ENCODE measurements at places on chromosomes 4 and X.

DNA sequence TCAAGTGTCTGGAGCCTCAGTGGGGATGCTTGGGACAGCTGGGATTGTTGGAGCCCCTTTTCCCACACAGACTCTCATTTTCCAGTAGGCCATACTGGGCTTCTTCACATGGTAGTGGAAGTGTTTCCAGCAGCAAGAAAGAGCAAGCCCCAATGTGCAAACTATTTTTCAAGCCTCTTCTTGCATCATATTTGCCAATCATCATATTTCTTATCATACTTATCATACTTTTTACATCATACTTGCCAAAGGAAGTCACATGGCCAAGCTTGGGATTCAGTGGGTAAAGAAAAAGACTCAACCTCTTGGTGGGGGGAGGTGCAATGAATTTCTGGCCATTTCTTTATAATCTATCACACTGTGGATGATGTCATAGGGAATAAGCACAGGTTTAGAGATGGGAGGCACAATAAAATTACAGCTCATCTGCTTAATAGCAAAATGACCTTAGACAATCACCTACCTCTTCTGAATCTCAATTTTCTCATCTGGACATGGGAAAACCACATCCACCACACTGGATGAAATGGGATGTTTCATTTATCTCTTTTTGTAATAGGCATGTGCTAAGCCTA, 174.2 kb downstream of the MID1IP1 start:
- DNase-seq: no peak

DNA sequence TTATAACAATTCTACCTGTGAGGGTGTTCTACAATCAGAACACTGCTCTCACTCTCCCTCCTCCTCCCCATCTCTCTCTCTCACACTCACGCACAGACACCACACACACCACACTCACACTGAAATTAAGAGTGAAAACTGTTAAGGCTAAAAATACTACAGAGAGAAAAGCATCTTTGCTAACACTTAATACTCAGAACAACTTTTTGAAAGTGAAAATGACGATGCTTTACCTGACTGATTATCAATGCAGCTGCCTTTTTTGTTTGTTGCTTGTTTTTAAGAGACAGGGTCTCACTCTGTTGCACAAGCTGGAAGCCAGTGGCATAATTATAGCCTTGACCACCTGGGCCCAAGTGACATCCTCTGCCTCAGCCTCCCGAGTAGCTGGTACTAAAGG, 222.4 kb downstream of the APBB2 start:
- DNase-seq: no peak

- no peak for DNase-seq
Measured at GRCh38 chr4:128670513-128670912, 139.0 kb upstream of the JADE1 start.

GRCh38 chr4:107736924-107737448, 17.0 kb upstream of the PAPSS1 start:
- DNase-seq: peak; percentile 24

DNA sequence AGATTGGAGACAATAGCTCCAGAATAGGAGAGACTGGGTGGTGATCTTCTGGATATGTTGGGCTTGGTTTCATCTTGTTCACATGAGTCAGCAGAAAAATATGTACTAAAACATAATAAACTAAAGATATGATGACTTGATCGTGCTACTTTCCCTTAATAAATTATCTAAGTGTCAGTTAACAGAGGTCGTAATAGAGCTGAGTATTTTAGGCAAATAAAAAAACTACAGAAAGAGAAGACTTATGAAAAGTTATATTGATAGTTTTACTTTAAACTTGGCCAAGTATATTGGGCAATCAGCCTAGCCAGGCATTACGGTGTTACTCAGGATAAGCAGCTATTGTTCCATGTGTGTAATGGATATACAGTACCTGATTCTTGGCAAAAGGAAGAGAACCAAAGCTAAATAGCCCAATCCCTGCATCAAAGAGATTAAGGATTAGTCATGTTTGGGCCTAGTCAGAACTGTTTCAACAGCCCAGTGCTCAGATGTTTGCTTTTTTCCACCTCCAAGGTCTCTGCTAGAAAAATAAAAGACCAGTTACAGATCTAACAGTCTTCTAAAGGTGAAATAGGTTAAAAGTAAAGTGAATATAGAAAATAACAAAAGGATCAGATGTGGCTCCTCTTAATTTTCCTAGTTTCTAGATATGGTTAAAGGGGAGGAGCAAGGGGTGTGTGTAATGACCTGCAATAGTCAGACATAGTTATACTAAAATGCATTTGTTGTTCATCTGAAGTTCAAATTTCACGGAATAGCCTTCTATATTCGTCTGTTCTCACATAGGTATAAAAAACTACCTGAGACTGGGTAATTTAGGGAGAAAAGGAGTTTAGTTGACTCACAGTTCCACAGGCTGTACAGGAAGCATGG, 262.6 kb downstream of the ADGRL3 start:
- DNase-seq: no peak

DNA sequence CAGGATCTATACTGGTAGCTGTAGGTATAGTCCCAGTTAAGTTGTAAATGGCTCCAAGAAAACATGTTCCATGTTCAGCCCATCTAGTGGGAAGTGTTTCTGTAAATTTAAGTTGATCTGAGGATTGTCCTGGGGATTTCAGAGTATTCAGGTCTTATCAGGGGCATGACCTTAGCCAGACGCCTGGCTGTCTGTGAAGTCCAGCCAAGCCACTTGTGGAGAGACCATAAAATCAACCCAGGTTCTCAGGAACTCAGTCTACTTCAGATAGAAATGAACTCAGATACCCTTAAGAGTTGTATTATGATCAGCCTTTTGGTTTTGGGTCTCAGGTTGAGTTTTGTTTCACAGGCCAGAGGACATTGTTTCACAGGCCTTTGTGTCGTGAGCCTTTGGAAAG, 95.9 kb downstream of the EGF start:
- no peak for DNase-seq

- no peak for DNase-seq
Measured at GRCh38 chr4:90069151-90069550, 58.0 kb upstream of the CCSER1 start.

DNA sequence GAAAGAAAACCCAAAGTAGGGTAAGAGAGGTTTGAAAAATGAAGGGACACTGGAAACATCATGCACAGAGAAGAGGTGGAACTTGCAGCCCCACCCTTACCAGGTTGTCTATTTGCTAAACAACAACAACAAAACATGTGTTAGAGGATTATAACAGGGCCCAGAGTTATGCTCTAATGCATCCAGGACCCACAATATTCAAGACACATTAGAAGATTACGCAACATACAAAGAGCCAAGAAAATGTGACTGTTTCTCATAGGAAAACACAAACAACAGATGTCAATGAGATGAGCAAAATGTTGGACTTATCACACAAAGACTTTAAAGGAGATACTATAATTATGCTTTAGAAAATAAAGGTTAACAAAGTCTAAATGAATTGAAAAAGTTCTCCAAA, 128.5 kb downstream of the LRBA start:
- DNase-seq: no peak

DNA sequence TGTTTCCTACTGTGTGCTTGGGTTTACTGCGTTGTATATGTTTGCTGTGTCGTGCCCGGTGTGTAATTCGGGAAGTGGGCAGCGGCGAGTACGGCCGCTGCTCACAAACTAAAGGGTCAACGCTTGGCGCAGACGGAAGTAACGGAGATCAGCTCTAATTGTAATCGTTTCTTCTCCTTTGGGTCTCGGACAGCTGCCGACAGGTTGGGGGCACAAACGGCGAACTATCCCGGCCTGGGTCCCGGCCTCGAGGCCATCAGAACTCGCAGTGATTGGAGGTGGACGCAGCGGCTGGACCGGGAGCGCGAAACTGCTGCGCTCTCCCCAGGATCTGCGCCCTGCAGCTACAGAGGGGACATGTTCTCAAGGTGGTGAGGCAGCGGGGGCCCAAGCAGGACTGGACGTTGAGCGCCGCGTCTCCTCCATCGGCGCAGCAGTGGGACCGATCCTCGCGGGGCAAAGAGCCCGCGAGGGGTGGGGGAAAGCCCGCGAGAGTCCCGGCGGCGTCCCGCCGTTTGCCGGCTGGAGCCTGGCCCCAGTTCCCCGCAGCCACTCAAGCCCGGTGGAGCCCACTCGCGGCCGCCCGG, 516 bp upstream of the ZIC3 start:
- no peak for DNase-seq

GRCh38 chr4:172489861-172490260, 676.7 kb downstream of the GALNTL6 start:
- DNase-seq: no peak

DNA sequence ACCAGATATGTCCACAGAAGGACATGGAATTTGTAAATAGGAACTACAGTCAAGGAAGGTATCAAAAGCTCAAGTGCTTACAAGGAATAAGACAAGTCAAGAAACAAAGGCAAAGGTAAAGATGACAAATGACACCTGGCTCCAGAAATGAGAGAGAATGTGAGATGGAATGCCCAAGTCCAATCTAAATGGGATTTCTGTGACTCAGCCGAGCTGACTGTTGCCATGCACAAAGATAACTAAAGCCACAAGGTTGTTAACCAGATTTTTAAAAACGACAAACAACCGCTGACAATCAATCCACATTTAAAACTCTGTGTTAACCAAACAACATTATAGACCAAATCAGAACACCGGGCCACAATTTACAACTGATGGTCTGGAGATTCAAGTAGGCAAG, 1.1 kb downstream of the NFXL1 start:
- DNase-seq: no peak

- DNase-seq: no peak
Measured at GRCh38 chr4:48234575-48234974, 35.1 kb downstream of the TEC start.

DNA sequence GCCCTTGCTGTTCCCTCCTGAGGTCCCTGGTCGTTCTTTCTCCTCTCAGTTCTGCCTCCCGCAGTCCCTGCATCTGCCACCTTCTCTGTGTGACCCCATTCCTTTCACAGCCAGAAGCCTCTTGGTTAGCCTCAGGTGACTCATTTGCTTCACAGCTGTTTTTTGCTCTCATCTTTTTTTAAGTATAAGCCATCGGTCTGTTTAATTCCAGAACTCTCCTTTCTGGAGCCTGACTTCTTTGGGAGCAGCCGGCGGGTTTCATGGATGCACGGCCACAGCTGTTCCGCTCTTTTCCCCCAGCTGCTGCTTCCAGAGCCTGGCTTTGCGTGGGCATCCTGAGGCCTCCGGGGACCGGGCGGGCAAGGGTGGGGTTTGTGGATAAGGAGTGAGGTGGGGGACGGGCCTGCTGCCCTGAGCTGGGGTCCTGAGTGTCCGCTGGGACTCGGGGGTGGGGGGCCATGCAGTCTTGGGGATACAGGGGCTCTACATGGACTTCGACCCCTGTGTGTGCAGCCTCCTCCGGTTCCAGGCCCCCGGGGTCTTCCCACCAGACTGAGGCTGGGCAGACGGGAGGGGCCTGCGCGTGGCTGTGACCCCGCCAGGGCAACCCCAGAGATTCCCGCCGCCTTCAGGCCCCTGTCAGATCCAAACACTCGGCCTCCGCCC, 46.7 kb downstream of the PCGF3 start:
- DNase-seq: no peak

- DNase-seq: no peak
Measured at GRCh38 chr4:83947830-83948193, 411.9 kb downstream of the GPAT3 start.

- DNase-seq: no peak
Measured at GRCh38 chr4:113673450-113673849, 88.1 kb downstream of the CAMK2D start.

GRCh38 chr4:94536649-94537469, 85.1 kb downstream of the PDLIM5 start:
- DNase-seq: no peak

GRCh38 chrX:107738272-107738671, 37.3 kb downstream of the TSC22D3 start:
- DNase-seq: no peak

- peak; percentile 10 for DNase-seq
Measured at GRCh38 chr4:337932-338758, 531 bp downstream of the ZNF141 start.

DNA sequence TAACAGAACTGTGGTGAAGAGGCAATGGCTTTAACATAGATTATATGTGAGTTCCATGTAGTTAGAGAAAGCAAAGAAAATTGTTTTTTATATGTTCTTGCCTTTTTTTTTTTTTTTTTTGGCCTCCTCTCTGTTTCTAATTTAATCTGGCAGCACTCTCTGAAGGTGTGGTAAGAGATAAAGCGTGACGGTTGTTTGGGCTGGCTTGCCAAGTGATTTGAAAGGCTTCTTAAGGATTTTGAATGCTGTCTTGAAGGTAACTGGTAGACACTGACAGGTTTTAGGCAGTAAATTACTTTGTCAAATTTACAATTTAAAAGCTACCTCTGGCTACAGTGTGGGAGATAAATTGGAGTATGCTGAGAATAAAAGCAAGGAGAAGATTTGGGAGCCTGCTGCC, 269.3 kb upstream of the HS3ST1 start:
- no peak for DNase-seq
